T follicular helper cell (primary cell): ENCODE measurements at places on chromosomes 4 and X.

GRCh38 chr4:166625018-166625637, 609.2 kb downstream of the SPOCK3 start:
- no peak for DNase-seq

DNA sequence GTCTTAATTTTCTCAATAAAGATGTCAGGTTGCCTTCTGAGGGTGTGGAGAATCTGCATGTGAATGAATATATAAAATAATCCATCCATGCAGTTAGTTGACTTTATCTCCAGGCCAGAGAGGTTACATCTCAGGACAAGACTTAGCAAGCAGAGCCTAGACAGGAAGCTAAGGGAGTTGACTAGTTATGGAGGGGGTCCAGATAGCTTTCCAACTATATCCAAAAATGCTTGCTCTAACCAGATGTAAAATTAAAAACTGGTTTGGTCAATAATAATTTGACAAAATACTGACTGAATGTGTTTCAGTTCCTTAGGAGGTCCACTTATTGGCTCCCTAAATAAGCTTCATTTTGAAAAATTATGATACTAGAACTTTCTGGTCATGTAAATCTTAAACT, 101.4 kb downstream of the PAPSS1 start:
- no peak for DNase-seq

DNA sequence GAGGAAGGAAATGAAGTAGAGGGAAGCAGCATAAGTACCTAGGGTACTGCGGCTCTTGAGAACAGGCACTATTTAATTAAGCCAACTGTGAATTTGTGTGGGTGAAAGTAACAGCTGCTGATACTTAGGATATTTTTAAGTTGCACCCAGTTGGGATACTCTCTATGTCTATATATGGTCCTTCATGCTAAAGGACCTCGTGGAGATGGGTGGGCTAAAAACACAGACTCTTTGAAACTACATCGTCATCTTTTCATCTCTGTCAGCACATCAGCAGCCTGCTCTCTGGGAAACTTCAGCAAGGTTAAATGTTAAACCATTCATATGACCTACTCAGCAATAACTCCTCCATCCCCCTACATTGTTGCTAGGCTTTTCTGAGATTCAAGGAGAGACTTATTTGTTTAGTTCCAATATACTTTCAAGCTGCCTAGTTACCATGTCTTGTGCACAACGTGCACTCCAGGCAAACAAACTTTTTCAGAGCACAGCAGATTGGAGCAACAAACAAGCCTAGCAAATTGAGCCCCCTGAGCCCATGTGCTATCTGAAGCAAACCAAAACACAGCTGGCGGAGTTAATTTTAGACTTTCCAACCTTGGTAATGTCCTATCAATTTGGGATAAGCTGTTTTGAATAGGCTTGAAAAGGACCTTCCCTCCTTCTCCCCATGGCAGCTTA, 6.2 kb upstream of the MOB1B start:
- no peak for DNase-seq

GRCh38 chr4:176882206-176882605, 89.5 kb upstream of the VEGFC start:
- DNase-seq: no peak

DNA sequence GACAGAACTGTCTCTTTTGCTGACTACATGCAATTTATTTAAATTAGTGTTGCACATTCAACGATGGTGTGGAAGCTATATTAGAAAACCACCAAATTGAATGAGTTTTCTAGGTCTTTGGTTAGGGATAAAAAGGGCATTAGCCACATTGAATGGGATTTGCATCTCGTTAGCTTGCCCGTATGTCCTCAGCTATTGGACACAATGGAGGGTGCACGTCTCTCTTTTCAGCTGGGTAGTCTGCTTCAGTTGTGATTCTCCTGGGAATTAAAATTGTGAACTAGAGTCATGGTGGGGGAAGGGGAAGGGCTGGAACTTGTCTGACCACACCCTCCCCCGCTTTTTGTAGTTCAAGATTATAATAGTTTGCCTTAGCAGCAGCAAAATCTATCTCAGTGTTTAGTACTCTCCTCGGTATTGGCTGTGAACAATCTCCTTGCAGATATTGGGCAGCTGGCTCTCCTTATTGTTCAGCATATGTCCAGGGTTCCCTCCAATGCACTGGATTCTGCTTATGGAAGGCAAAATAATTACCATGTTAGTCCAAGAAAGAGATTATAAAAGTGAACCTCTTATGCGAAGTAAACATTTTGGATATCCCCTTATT, 23.3 kb downstream of the TRIM2 start:
- DNase-seq: no peak

GRCh38 chrX:78653118-78653822, 5.9 kb downstream of the RTL3 start:
- DNase-seq: no peak

DNA sequence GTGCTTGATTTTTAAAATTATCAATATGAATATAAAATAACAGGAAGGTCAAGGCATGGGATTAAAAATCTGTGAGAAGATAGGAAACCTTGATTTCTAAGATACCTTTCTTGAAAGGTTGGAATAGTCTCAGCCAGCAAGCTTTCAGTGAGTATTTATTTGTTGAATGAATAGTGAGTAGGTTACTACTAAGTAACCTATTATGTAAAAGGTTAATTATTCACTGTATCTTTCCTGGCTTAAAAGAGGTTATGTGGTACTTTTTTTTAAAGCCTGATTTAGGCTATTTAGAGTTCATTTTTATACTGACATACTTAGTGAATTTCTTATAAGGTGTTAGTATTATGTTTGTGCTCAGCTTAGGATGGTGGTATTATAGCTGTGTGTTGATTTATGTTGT, 123.5 kb downstream of the PTPN13 start:
- no peak for DNase-seq
